ENCODE measurements at places on chromosomes 5 and 9.

DNA sequence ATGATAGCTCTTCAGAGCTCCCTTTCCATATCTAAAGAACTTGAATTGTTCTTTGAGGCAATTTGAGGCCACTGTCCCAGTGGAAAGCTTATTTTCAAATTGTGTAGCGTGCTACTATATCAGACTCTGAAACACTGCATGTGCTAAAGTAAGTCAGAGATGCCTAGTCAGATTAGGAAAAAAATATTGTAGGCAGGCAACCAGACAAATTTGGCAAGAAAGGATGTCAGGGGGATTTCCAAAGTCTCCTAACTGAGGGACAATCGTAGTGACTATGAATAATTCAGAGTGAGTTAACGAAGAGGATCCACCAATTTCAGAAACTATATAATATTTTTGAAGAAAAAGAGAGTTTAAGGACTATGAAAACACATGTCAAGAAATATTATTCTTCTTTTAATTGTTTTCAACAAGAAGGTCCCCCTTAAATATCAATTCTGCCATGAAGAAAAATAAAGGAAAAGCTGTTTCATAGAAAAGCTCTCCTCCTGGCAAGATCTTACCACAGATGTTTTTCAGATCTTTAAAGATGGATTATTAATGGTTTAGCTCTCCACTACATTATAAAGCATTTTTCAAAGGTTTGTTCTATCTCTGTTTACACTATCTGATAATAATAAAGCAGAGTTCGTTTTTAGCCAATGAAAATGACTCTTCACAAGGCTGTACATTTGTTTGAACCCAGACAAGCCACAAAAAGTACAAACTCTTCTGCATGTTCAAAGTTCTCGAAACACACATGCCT, 273.5 kb upstream of the PTGER4 start:
- DNase-seq: no peak

DNA sequence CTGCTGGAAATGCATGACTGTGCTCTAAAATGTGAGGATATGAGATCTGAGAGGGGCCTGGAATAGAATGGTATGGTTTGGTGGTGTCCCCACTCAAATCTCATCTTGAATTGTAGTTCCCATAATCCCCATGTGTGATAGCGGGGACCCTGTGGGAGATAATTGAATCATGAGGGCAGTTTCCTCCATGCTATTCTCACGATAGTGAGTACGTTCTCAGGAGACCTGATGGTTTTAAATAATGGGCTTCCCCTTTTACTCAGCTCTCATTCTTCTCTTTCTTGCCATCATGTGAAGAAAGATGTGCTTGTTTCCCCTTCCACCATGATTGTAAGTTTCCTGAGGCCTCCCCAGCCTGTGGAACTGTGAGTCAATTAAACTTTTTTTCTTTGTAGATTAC, 133.6 kb upstream of the ADAMTS16 start:
- DNase-seq: no peak

- DNase-seq: no peak
These were observed 256.7 kb downstream of the PARP8 start for GRCh38 chr5:50922942-50923767.

GRCh38 chr9:28834156-28834555, 1260.9 kb upstream of the C9orf72 start:
- no peak for DNase-seq

GRCh38 chr5:54009828-54010227, 300.5 kb downstream of the ARL15 start:
- DNase-seq: no peak

GRCh38 chr5:133247881-133248624, 196.2 kb downstream of the HSPA4 start:
- no peak for DNase-seq

GRCh38 chr5:132887283-132887682, 13.8 kb downstream of the LEAP2 start:
- no peak for DNase-seq

GRCh38 chr9:10721301-10721700, 108.5 kb upstream of the PTPRD start:
- DNase-seq: no peak

DNA sequence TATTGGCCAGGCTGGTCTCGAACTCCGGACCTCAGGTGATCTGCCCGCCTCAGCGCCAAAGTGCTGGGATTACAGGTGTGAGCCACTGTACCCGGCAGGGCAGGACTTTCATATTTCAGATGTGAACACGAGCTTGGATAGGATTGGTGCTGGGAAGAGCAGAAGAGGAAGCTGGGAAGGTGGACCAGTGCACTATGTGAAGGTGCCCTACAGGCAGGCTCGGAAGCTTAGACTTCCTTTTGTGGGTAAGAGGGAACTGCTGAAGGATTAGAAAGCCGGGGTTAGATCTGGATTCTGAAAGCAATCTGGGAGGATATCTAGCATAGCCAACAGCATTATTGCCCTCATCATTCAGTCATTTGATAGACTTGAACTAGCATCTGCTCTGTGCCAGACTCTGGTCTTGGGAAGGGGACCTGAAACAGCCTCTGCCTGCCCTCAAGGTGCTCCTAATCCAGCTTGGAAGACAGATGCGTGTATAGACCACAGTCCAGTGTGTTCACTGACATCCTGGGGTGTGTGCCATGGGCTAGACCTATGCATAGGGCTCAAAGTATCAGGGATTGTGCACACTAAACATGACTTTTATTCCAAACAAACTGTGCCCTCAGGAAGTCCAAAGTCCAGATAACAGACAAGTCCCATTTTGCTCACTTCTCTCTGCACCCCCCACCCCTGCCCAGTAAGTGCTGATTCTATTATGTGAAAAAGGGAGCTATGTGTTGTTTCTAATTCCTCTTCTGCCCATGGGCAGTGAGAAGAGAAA, 637 bp downstream of the CBY3 start:
- DNase-seq: no peak

DNA sequence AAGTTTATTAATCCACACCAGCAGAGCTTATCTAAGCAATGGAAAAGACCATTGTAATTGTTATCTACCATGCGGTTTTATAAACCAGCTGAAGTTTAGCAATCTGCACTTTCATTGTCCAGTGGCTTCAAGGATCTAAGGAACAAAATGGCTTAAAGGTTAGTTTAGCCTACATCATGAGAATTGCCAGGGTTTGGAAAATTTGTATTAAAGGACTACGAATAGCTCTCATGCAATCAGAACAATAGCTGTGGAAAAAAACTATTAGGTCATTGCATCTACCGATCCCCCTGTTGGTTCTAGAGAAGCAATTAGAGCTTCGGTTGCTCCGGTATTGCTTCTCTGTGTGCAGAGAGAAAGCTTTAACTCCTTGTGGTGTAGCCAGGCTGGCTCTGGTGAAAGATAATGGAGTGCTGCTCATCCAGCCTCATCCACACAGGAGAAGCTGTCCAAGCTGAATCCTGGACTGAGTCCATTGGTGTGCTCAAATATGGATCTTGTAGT, 86.3 kb upstream of the SLC12A2 start:
- no peak for DNase-seq

DNA sequence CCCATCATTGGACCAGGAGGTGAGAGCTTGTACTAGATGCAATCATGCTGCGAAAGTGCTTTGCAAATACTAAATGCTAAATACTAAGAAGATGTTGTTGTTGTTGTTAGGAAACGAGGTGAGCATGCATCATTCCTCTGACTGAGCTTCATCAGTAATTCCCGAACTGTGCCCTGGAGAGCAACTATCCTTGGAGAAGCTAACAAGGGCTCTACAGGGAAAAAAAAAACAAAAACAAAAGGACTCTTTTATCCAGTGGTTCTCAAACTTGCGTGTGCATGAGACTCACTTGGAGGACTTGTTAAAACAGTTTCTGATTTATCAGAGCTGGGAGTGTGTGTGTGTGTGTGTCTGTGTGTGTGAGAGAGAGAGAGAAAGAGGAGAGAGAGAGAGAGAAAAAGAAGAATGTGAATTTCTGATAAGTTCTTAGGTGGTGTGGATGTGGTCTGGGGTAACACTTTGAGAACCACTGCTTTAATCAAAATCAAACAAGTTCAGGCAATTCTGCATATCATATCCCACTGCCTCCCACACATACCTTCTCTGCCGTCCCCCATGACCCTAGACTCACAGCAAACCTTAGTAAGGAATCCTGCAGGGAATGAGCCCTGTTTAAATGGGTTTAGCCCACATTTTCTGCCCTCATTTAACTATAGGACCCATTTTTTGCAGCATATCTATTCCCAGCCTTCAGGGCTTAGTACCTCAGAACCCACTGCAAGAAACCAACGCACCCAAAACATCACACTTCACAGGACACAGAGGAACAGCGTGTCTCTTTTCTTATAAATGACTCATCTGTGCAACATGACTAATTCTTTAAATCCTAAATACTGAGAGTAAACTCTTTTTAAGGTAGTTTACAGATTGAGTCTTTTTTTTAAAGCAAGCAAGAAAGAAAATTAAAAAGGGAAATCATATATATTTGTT, 48.9 kb downstream of the PDE6A start:
- no peak for DNase-seq

DNA sequence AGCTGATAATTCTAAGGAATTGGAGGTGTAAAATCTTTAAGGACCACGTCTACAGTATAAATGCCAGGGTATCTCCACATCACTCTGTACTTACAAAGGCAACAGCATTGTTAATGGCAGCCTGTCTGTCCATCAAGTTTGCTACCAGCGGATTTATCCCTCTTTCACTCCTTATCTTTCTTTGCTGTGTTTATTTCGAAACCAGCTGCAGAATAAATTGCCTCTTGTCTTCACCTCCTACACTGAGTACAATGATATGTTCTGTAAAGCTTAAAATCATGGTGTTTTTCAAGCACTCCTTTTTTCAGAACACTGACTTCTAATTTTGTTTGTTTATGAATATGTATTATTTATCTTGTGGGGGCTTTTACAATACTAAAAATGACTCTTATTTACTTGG, 1088.1 kb downstream of the NR2F1-AS1 start:
- no peak for DNase-seq

- DNase-seq: no peak
These were observed 37.3 kb downstream of the SEC61B start for GRCh38 chr9:99259231-99259918.

GRCh38 chr5:159420940-159421339, 90.7 kb upstream of the IL12B start:
- no peak for DNase-seq

DNA sequence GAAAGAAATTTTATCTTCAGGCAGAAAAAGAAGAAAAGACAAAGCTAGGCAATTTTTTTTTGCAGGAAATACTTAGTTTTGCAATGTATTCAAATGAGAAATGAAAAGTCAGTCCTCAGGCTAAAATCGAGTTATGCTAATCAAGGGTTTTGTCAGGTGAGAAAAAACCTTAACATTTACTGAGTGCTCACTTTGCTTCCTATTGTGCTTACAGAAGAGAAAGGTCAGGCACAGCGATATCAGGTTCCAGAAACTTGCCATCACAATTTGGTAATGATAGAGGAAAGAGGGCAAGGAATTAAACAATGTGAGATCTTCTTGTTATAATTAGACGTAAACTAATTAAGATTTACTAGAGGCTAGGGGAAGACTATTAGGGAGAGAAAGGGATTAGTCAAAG, 431.7 kb upstream of the CTNND2 start:
- DNase-seq: no peak

DNA sequence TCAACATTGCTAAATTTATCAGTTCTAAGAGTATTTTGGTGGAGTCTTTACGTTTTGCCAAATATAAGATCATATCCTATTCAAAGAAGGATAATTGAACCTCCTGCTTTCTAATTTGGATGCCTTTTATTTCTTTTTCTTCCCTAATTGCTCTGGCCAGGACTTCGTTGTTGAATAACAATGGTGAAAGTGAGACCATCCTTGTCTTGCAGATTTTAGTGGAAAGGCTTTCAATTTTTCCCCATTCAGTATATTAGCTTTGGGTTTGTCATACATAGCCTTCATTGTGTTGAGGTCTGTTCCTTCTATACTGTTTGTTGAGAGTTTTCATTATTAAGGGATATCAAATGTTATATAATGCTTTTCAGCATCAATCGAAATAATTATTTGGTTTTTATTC, 1974.2 kb upstream of the ACO1 start:
- DNase-seq: no peak

GRCh38 chr9:106983346-106983745, 120.4 kb downstream of the ZNF462 start:
- no peak for DNase-seq

GRCh38 chr5:172670444-172670843, 29.4 kb downstream of the NEURL1B start:
- DNase-seq: no peak

GRCh38 chr5:136089791-136090190, 42.9 kb upstream of the SMAD5 start:
- no peak for DNase-seq

GRCh38 chr5:107322936-107323335, 347.8 kb downstream of the EFNA5 start:
- DNase-seq: no peak

DNA sequence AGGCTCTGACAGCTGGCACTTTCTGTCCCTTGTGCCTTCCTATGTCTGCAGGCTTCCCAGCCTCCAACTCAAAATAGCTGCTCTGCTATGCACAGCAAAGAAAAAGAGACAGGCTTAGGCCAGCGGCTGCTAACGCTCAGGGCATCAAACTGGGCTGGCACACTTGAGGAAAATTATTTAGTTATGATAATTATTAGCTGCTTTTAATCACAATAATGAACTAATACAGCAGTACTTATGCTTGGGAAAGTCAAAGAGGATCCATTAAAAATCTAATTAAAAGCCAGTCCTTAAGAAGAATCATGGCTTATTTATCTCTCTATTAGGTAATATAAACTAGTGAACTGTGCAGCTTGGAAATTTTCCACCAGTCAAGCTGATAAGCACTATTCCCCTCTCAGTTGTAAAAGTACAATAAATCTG, 233.2 kb downstream of the SLIT3 start:
- DNase-seq: no peak

- DNase-seq: no peak
These were observed 123.1 kb downstream of the PAPPA start for GRCh38 chr9:116276651-116277121.

GRCh38 chr5:57324181-57324580, 150.3 kb downstream of the GPBP1 start:
- no peak for DNase-seq
